Thoracic aorta (tissue), 2 donors: ENCODE measurements at places on chromosomes 6 and 20.

DNA sequence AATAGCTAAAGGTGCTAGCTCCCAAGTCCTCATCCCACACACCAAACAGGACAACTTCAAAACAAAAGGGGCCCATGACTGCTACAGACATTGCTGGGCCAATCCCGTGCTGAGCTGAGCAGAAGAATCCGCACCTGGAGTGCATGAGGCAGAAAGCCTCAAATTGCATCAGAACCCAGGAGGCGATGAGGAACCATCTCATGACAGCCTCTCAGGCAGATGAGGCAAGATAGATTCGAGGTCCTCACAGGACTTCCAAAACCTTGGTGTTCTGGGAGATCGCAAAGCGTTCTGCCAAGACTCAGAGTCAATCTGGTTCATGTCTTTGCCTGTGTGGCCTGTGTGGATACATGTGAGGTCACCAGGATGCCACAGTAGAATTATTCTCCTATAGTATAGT is 32.8 kb upstream of the SSTR4 start:
- DNase-seq, result no peak

DNA sequence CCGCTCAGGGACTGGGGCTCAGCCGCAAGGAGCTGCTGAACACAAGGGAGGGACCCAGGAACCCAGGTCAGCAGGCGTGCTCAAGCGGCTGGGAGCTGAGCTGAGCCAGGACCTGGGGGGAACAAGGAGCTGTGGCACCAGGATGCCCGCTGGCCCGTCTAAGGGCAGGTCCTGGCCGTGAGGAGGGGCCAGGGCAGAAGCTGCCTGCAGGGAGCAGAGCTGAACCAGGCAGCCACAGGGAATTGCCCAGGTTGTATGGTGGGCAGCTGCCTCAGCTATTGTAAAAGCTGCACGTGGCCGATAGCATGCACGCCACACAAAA is 133.3 kb downstream of the AGPAT4 start:
- DNase-seq, result no peak

DNA sequence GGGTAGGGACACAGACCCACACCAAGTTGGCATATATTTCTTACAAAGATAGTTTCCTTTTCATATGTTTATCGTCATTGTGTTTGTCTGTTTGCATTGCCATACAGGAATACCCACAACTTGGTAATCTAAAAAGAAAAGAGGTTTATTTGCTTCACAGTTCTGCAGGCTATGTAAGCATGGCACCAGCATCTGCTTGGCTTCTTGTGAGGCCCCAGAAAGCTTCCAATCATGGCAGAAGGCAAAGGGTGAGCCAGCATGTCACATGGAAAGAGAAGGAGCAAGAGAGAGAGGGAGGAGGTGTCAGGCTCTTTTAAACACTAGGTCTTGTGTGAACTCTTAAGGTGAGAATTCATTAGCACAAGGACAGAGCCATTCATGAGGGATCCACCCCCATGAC is 52.5 kb downstream of the CCN2 start:
- DNase-seq, result no peak

- no peak for DNase-seq
Observed at GRCh38 chr20:60304026-60304590, 345.9 kb downstream of the CDH26 start.

DNA sequence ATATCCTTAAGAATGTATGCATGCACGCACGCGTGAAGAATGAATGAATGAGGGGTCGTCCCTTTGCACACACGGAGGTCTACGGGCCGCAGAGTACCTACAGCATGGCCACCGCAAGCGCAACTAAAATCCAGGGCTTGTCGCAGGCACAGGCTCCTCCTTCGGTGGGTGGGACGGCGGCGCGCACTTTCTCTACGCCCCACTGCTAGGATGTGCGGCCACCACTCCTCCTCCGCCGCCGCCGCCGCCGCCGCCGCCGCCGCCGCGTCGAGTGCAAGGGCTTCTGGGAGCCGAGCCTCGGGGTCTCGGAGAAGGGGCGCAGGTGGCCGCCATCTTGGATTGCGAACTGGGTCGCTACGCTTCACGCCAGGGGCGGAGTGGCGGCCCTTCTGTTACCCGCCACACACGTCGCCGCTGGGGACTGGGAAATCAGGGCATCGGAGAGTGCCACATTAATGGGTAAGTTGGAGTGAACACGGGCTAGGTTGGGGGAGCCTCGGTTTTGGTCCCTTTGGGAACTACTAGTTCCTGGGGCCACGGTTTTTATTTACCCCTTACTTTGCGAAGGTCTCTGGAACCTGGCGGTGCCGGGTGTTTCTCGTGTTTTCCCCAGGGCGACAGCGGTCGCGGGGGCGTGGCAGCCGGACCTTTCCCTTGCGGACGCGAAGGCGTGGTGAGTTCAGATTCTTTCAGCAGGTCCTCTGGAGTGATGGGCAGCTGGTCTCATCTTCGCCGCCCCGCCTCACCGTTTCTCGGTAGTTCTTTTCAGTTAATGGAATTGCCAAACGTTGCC is at the start of gene KPNA5:
KPNA5 (plus strand) TSS at position 332 of the 793 bp plus-strand sequence; CDS start at position 456, 124 bp downstream.
- peak; percentile 54 for DNase-seq

- no peak for DNase-seq
Observed at GRCh38 chr6:79686707-79687309, 55.7 kb downstream of the SH3BGRL2 start.

DNA sequence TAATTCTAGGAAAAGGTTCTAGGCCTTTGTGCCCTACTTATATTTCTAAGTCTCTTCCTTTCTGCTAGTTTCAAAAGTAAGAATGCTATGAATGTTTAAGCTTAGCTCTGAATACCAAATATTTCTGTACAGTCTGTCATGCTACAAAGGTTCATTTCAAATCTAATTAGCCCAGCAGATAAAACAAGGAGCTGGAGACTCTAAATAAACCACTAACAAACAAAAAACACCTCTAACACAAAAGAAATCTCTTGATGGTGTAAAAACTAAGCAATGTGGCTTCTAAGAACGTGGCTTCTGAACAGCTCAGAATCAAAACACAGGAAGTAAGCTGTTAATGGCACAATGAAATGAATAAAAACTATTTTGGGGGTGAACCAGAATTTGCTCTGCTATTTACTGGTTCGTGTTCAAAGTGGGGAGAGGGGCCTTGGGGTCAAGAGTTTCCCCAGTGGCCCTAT is 198.3 kb downstream of the BCAS1 start:
- DNase-seq, result no peak

GRCh38 chr6:23659125-23659524 is 466.9 kb upstream of the NRSN1 start:
- DNase-seq, result no peak

DNA sequence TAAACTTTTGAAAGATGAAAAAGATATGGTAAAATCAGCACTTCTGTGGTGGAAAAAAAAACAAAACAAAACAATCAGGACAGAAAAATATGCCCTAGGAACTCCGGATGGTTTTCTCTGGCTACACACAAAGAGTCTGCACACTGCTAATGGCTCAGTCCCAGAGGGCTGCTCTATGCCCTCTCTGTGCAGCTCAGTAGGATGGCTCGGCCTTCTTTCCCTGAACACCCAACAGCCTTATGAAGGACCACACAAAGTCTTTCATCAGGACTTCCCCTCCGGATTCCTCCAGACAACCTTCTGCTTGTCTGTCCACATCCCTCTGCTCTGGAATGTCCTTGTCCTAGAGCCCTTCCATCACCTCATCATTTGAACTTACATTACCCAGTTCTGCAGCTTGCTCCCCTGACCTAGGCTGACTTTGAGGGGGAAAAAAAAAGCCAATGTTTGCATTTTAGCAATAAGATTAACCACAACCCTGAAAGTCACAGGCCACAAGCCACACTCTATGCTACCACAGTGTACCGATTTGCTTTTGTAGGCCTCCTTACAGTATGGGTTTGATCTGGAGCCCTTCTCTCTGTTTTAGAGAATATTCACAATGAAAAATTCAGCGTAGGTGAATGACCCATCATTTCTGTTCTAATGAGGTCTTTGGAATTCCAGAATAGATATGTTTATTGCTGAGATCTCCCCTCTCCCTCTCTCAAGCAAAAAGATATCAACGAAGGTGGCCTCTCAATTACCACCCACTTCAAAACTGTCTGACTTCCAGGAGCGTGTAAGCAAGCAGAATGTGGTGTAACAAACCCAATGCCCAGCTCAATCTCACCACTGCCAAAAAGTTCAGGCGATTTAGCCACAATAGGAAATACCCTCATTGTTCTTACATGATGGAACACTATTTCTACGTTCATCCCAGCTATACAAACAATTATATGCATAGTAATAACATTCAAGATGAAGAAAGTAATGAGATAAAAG is 164.0 kb downstream of the GMDS start:
- no peak for DNase-seq

DNA sequence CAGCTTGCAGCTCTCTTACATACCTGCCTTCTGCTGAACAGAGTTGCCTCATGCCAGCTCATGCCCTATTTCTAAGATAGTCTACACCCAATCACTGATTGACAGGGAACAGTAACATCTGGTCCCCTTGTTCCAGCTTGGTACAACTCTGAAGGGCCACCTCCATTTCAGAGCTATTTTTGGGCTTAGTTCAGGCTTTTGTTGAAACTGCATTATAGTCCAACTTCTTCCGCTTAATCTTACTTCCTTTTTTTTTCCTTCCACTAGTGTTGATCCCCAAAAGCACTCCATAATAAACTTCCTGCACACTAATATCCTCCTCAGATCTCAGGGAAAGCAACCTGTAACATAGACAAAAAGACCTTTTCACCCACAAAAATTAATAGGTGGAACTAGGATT is 65.7 kb upstream of the TNFRSF21 start:
- DNase-seq, result no peak

DNA sequence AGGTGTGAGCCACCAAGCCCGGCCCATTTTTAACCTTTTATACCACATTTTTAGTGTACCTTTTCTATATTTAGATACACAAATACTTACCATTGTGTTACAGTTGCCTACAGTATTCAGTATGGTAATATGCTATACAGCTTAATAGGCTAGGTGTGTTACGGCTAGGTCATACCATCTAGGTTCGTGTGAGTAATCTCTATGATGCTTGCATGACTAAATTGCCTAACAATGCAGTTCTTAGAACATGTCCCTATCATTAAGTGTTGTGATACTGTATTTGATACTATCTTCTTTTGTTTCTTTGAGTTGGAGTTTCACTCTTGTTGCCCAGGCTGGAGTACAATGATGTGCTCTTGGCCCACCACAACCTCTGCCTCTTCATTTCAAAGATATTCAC is 387.7 kb upstream of the SASH1 start:
- DNase-seq, result no peak

GRCh38 chr6:1208876-1209275 is 103.0 kb upstream of the FOXQ1 start:
- no peak for DNase-seq

DNA sequence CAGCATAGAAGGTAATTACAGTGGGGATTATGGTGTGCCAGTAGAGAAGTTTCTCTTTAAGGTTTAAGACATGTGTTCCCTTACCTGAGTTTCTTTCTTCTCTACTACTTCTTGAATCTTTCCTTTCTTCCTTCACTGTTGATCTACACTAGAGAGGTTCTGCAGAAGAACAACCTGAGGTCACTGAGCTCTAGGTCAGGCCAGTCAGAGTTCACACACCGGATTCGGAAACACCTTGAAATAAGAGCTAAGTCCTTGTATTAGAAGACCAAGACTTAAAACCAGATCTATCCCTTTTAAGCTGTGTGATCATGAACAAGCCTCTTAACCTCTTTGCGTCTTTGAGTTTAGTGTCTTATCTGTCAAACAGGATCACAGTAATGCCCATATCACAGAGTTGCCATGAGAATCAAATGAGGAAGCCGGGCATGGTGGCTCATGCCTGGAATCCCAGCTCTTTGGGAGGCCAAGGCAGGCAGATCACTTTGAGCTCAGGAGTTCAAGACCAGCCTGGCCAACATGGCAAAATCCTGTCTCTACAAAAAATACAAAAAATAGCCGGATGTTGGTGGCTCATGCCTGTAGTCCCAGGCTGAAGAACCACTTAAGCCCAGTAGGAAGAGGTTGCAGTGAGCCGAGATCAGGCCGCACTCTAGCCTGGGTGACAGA is 22.0 kb upstream of the TGM3 start:
- DNase-seq, result no peak

DNA sequence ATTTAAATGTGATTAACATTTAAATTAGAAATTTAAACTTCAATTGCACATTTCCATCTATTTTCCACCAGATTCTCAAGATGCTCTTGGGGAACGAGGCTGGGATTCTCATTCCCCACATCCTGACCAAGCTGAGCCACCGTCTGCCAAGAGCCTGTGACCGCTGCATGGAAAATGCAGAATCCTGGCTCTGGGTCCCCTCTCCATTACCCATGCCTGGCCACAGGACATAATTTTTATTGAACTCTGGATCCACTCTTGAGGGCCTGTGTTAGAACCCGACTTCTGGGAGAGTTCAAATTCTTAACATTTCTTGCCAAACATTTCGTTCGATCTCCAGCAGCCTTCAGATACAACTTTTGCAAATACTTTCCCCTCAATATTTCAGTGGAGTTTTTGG is 201.6 kb upstream of the SNX9 start:
- no peak for DNase-seq

DNA sequence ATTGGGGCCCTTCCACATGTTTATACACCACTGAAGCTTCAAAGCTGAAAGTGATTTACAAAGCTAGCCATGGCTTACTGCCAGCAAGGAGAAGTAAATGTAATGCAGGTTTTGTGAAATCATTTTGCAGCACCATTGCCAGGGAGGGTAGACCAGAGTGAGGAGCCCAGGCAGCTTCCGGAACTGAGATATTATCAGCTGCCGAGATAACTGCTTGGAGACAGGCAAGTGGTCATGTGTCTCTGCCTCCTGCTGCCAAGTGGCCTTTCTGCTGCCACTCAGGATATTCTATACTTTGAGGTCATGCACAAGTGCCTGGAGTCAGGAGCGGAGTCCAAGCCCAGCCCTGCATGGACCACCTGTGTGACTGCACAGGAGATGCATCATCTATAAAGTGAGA is 160.2 kb downstream of the SYNDIG1 start:
- DNase-seq, result no peak

DNA sequence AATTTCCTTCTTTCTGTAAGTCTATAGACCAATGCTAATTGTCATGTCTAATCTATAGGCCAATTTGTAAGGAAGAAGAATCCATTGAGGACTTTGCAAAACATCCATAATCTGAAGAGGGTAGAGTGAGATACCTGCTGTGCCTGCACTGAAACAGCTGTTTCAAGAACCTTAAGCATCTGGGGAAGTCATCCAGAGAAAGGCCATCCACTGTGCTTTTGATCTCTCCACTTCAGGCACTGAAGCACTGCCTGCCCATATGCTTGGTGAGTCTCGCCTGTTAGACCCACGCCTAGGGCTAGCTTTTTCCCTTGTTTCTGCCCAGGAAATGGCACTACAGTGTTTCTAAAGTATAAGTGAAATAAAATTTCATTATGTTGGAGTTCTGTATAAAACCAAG is 921.8 kb upstream of the EPHA7 start:
- DNase-seq, result no peak

DNA sequence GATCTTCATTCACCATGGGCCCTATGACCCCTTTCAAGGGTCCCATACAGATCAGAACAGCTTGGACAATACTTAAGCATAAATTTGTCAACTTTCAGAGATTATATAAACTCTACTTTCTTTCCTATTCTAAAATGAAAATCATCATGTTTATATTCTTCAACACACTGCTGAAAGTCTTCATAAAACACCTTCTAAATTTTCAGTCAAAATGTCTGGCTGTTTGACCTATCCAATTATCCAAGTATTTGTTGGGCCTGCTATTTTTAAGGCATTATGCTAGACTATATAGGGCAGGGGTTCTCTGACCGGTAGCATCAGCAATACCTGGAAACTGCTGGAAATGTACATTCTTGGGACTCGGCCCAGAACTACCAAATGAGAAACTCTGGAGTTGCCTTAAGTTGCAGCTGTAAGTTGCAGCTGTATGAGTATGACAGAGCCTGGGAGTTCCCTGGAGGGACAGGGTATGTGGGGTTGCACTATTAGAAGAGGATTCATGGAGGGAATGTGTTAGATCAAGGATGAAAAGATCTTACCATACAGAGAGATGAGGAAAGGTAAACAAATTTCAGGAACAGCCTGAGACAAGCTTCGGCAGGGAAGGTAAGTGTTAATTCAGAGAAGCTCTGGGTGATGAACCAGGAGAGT is 293.0 kb downstream of the ADGB start:
- no peak for DNase-seq
